ENCODE measurements at places on chromosomes 2 and 18.
A peak's percentile ranks its signal among the peaks of the same experiment; 100 is the strongest.

- DNase-seq: no peak
Measured at GRCh38 chr2:24452502-24452885, 38.6 kb upstream of the NCOA1 start.

DNA sequence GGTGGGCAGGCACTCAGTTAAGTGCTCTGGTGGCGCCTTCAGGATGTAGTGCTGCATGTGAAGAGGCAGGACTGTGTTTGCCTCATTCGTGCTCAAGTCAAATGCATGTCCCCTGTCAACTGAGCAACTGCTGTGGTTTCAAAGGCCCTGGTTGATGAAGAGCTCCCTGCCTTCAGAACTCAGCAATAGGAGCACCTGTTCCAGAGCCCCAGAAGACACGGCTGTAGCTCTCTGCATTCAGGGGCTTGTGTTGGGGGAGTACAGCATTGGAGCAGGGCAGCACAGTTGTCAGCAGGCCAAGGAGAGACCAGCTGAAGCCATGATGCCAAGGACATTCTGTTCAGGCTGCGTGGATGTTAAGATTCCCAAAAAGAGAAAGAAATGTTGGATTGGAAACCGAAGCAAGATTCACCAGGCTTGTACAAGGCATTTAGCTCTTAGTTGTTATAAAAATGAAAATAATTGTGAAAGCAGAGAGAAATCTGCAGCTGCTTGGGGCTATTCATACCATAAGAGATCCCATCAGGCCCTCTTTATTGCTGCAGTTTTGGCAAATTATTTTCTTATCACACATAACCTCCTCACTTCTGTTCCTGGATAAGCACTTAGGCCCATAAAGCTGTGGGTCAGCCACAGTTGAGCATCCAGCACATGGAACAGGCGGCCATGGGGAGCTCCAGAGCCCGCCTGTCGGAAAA lies 252.4 kb upstream of the ZNF521 start:
- DNase-seq: no peak

GRCh38 chr2:164782323-164782722 lies 59.3 kb downstream of the COBLL1 start:
- DNase-seq: no peak

GRCh38 chr2:103361712-103362111 lies 599.9 kb downstream of the TMEM182 start:
- DNase-seq: no peak

DNA sequence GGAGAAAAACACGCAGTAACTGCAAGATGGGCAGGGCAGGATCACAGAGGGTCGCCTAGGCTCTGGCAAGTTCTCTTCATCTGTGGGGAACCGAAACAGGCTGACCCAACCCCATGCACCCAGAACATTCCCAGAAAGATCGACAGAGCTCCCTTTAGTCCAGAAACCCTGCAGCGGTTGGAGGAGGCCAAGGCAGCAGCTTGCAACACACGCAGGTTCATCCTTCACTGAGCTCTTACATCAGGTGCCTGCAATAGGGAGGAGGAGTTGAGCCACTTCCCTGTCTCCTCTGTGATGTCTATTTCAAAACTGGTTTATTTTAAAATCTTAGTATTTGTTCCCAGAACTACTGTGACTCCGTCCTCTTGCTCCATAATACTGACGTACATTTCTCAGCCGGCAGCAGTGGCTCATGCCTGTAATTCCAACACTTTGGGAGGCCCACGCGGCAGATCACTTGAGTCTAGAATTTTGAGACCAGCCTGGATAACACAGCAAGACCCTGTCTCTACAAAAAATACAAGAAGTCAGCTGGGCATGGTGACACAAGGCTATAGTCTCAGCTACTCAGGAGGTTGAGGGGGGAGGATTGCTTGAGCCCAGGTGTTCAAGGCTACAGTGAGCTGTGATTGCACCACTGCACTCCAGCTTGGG lies 11.5 kb upstream of the SLC11A1 start:
- DNase-seq: peak; percentile 61

DNA sequence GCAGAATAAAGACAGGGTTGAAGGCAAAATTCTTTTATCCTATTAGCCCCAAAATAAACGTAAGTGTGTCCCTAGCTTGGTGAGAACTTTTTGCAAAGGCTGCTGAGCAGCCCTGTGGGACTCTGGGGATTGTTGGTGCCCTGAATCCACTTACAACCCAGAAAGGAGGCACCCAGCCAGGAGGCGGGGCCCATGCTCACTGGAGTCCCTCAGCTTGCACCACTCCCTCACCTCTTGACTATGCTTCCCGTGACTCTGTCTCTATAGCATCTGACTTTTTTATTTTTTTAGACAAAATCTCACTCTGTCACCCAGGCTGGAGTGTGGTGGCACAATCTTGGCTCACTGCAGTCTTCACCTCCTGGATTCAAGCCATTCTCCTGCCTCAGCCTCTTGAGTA lies 15.8 kb upstream of the COL6A3 start:
- DNase-seq: no peak

- no peak for DNase-seq
Measured at GRCh38 chr2:121242976-121243375, 42.0 kb downstream of the TFCP2L1 start.

DNA sequence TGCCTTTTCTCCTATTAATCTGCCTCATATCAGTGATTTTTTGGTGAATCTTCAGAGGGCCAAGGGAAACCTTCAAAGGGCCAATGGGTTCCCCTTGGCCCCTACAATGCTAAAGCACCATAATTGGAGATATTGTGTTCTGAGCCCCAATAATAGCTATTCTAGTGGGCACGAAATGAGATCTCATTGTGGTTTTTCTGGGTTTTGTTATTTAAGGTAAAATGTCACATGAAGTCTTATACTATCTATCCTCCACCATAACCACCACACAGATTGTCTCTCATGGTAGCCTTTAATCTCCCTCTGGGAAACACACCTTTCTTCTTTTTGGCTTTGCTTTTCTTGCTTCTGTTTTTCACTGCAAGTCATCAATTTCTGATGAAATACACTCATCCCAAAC lies 152.8 kb downstream of the B3GNT2 start:
- no peak for DNase-seq

DNA sequence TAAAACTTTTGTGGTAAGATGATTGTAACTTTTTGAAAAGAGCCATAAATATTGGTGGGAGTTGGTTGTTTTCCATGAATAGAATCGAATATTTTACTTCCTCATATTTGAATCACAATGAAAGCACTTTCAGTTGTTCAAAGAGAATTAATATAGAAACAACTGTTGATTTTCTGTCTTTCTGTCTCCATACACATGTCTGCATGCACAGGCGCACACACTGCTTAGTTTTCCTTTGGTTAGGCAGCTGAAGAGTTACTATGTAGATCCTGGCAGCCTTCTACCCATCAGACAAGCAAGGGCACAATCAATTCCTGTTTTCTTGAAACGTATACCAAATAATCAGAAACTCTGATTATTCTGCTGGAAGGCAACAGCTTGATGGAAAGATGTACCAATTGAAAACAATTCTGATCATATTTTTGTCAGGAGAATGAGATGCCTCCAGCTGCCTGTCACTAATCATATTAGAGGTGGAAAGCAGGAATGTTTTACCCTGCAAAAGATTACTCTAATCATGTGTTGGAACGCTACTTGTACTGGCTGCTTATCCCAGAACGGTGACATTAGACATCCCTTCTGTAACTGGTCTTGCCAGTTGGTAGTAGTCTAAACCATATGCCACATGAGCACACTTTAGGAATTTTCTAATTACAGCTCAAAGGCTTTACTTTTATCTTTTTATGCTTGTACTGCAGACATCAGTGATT lies 24.0 kb downstream of the SPATS2L start:
- DNase-seq: no peak

DNA sequence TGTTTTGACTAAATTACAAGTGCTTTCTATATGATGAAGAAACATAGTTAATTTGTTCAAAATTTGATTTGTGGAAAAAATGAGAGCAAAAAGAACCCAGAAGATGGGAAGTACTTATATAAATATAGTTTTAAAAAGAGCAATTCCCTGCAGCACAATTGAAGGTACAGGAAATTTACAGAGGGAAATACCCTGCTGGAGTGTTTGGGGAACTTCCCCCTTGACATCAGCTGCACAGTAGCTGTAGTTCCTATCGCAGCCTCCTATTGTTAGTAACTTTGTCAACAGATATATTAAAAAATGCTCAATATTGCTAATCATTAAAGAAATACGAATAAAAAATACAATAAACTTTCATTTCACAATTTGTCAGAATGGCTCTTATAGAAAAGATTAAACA lies 1118.8 kb upstream of the ZEB2 start:
- no peak for DNase-seq

DNA sequence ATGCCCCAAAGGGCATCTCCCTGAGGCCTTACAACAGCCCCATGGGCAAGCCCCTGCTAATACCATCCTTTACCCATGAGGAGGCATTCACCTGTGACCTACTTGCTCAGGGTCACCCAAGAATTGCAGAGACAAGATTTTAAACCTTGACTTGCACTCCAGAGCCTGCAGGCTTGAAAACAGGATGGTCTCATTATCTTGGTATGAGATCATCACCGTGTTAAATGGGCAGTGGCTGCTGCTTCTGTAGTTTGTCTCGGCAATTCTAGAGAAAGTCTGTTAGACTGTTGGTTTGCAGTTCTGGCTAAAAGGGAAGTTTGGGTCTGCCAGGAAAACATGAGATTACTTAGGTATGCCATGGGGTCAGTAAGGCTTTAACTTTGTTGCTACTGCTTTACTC lies 698.9 kb downstream of the GALR1 start:
- no peak for DNase-seq

GRCh38 chr18:68940039-68940438 lies 142.2 kb downstream of the CCDC102B start:
- DNase-seq: no peak

DNA sequence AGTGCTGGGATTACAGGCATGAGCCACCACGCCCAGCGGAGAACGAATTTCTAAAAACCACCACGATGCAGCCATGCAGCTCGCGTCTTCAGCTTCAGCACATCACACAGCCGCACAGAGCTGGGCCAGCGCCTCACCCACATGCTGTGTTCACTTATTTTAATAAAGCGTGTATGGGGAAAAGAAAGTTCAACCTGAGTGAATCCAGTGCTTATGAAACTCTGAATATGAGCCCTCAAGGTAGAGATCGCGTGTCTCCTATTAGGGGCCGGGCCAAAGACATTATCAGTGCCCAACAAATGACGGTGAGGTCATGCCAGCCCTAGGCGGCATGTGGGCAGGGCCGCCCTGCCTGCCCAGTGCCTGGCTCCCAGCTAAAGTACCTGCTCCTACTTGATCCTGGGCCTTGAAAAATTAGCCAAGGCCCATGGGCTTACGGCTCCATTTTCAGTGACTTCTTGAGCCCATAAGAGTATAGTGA lies 44.3 kb downstream of the SPRED2 start:
- DNase-seq: no peak

- DNase-seq: no peak
Measured at GRCh38 chr2:157890969-157891642, 15.0 kb upstream of the ACVR1 start.

DNA sequence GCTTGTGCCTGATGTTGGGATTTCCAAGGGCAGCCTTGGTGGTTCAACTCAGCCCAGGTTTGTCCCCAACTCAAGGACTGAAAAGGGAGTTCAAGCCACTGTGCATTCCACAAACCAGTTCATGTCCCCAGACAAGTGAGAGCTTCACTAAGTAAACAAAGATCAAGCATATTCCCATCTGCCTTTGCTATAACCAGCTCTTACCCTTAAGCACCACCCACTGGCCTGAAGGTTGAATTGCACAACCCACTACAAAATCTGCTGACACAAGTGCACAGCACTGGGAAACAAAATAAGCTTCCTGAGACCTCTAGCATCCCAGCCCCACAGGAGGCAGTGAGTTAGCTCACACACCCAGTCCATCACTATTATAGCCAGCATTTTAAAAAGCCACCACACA lies 516.7 kb downstream of the NR4A2 start:
- no peak for DNase-seq

DNA sequence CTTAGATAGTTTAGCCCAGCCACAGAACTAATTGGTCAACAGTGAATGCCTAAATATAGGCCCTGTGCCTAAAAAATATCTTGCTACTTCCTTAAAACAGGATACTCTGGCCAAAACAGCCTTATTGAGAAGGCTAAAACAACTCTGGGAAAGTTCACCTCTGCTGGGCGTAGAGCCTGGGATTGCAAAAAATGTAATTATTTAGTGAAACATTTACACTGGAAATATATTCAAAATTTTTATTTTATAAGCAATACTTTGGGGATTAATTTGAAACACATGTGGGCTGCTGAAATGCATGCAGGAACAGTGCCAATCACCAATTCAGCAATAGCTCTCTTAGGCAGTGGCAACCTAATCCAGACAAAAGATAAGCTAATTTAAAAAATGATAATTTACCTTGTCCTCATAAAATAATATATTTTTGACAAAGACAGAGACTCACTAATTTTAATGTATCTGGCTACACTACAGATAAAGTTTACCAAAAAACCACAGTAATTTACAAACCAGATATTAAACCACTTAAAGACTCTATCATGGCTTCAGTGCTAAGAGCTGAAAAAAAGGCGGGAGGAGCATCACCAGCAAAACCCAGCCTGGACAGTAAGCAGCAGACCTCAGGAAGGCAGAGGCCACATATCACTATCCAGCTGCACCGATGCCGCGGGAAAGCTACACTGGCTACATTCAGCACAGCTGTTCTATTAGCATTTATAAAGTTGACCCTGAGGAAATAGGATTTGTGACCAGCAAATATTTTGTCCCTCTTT lies 18.5 kb downstream of the TRAK2 start:
- DNase-seq: no peak

Measured in posterior cingulate gyrus (tissue), 11 donors.